ENCODE measurements at places on chromosomes 3 and 15. TPM values are rescaled to one million over a fixed set of nuclear protein-coding genes. Genes with fewer than 3 reads are reported as not detected.

MAP2K1 gene
- total RNA-seq, result 73.8 TPM

CHRM5 gene
- total RNA-seq, result not detected

ACTC1 gene
- not detected for total RNA-seq

SLC24A5 gene
- not detected for total RNA-seq

SLCO3A1 gene
- total RNA-seq, result 3.4 TPM

ADCY5 gene
- 3.8 TPM for total RNA-seq

BTD gene
- 57.4 TPM for total RNA-seq

ALDH1A3 gene
- 4.0 TPM for total RNA-seq

MASP1 gene
- 93.7 TPM for total RNA-seq

ANKRD63 gene
- total RNA-seq, result not detected

HYAL2 gene
- 21.6 TPM for total RNA-seq

DNAJA4 gene
- total RNA-seq, result 0.86 TPM

PLSCR5 gene
- not detected for total RNA-seq

OXTR gene
- total RNA-seq, result 0.05 TPM

GOLGA8T gene
- 0.30 TPM for total RNA-seq

ASB14 gene
- not detected for total RNA-seq

ARGFX gene
- total RNA-seq, result not detected

ATP11B gene
- 22.6 TPM for total RNA-seq

CPEB1 gene
- 0.23 TPM for total RNA-seq

SLC22A13 gene
- total RNA-seq, result 0.50 TPM

LIPH gene
- total RNA-seq, result 0.58 TPM

GP5 gene
- 0.10 TPM for total RNA-seq

RASL12 gene
- total RNA-seq, result 0.15 TPM

SH3GL3 gene
- not detected for total RNA-seq

ICE2 gene
- 18.1 TPM for total RNA-seq

SLC28A1 gene
- total RNA-seq, result 64.6 TPM

XYLB gene
- 45.8 TPM for total RNA-seq

WNT5A gene
- 4.3 TPM for total RNA-seq

EFHB gene
- 0.48 TPM for total RNA-seq

CYP8B1 gene
- total RNA-seq, result 425 TPM

UNC13C gene
- total RNA-seq, result not detected
